Stimulated activated CD8-positive, alpha-beta memory T cell treated with anti-CD3 and anti-CD28 coated beads, Interleukin-2, amount 100 ng/mL, for 48 hours (primary cell): ENCODE measurements at places on chromosomes 3 and 15.

- peak; percentile 47 for DNase-seq
These were observed 29.3 kb upstream of the SH3BP5 start for GRCh38 chr3:15361494-15362214.

GRCh38 chr15:63880744-63881143 is 47.0 kb upstream of the HERC1 start:
- DNase-seq, result no peak

- DNase-seq, result no peak
These were observed 31.1 kb downstream of the FBXL22 start for GRCh38 chr15:63628123-63628822.

DNA sequence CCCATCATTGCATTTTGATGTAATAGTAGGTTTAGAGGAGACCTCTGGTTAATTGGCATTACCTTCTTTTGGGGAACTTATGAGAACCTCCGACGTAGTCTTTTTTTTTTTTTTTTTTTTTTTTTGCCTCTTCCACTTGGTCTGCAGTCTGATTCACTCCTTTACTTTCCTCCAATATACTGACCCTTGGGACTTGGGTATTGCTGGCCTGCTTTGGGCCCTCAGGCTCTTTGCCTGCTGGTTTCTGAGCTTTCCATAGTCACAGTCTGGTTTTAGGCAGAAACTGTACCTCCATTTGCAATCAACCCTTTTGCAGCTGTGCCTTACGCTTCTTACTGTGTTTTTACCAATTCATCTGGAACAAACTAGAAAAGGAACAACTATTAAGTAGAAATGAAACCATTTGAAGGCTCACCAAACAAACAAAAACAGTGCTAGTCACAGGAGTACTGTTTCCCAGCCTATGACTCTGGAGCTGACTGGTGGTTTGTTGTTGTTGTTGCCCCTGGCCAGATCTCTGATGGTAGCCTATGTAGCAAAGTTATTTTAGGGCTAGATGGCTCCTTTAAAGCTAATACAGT is 272.8 kb downstream of the BBX start:
- DNase-seq, result no peak

GRCh38 chr15:51024735-51025453 is 69.8 kb downstream of the TNFAIP8L3 start:
- no peak for DNase-seq

GRCh38 chr15:60471314-60471713 is 7.6 kb downstream of the ICE2 start:
- DNase-seq, result no peak

GRCh38 chr3:189638276-189639031 is 7.3 kb downstream of the TP63 start:
- DNase-seq, result no peak

DNA sequence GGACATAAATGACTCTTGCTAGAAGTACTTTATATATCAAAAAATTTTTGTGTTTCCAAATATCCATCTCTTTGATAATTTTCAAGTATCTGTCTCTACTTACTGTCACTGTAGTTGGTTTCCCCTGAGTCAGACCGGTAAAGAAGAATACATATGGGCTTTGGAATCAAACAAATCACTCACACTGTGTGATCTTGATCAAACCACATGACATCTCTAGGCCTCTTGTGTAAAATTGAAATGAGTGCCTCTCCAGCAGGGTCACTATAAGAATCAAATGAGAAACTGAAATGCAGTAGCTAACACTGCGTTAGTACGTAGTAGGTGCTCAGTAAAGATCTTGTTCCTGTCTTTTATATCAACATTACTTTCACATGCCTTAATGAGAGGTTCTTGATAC is 314.6 kb upstream of the STT3B start:
- DNase-seq, result no peak

DNA sequence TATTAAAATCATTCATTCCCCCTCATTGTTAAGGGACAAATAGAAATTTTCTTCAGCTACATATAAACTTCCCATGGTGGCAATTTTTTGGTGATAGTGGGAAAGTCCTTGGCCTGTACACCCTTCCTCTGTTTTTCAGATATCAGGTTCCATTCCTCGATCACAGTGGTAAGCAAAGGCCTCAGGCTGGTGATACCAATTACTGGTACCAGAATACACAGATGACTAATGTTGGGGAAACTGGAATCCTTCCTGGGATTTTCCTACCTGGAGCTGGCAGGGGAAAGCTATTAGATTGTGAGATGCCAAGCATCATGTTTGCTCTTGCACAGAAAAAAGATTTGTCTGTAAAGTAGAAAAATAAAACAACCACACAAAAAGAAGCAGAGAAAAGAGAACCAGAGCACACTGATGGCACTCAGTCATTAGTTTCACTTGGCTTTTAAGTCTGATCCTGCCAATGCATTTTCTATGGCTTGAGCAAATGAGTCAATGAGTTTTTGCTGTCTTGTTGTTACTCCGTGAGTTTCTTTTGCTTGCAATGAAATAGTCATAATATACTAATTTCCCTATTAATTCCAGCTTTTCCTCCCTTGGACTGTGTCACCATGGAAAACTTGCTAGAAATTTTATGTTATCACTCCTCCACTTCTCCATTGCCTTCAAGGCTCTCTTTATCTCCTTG is 795.0 kb downstream of the ROBO1 start:
- no peak for DNase-seq

- DNase-seq, result peak; percentile 64
These were observed 53.6 kb downstream of the RHCG start for GRCh38 chr15:89442671-89443307.
